ENCODE measurements at places on chromosomes 2 and 18. TPM values are rescaled to one million over a fixed set of nuclear protein-coding genes. Genes with fewer than 3 reads are reported as not detected.

The XDH gene
- total RNA-seq: 1.6 TPM

The MEP1B gene
- total RNA-seq: 0.13 TPM

The HOXD3 gene
- not detected for total RNA-seq

The AP1S3 gene
- total RNA-seq: 6.4 TPM

The USP34 gene
- 79.4 TPM for total RNA-seq

The CNTNAP5 gene
- total RNA-seq: not detected

The SGPP2 gene
- total RNA-seq: 2.7 TPM

GRCh38 chr18:76338619-76339245 lies 156.3 kb downstream of the ZNF516 start:
- H3K4me3 ChIP-seq: no peak overlapping the region
- no peaks in the 10 kb centered on the region for H3K27me3 ChIP-seq
- no peaks in the 10 kb centered on the region for H3K36me3 ChIP-seq
- no peak overlapping the region for H3K27ac ChIP-seq
- no peak for DNase-seq

DNA sequence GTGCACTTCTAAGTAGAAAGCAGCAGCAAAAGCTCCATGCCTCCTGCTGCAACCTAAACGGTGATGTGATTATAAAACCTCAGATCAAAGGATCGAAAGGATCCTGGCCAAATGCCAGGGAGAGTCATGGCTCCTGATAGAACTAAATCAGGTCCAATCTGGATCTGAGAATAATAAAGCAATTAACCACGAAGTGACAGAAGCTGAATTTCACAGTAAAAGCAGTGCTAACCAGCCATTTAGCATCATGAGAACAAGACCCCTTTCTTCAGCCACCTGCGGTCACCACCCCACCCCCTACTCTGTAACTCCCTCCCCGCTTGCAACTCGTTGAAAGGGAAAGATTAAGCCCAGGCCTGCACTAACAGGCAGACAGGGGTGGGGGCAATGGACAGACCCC lies 748.7 kb downstream of the BCL11A start:
- no peak overlapping the region for H3K4me3 ChIP-seq
- no peaks in the 10 kb centered on the region for H3K36me3 ChIP-seq
- no peak overlapping the region for H3K27ac ChIP-seq
- DNase-seq: no peak
- H3K27me3 ChIP-seq: no peaks in the 10 kb centered on the region

DNA sequence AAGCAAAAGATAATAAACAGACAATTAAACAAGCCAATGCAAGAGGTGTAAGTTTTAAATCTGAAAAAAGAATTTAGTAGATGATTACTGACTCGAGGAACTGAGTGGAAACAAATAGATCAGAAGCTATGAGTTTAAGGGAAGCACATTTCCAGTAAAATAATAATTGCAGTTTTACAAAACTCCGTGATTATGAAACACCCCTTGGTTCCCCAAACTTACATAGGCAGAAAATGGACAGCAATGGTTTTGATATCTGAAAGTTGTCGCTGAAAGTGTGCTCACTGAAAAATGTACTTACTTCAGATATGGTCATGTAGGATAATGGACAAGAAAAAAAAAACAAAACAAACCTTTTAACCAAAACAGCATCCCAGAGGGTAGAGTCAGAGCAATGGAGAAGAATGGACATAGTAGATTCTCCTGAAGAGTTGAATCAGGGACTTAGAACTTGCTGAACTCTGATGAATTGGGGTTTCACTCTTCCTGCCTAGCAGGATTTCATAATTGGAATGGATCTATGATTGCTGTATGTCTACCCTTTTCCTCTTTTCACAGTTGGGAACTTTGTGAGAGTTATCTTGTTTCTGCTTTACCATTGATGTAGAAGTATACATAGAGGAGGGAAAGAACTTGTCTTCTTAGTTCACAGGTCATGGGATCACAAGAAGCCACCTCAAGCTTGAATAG lies 305.6 kb upstream of the ZEB2 start:
- H3K27me3 ChIP-seq: peaks cover 3% of the 10 kb centered on the region
- no peaks in the 10 kb centered on the region for H3K4me1 ChIP-seq
- DNase-seq: no peak
- H3K27ac ChIP-seq: no peak overlapping the region

DNA sequence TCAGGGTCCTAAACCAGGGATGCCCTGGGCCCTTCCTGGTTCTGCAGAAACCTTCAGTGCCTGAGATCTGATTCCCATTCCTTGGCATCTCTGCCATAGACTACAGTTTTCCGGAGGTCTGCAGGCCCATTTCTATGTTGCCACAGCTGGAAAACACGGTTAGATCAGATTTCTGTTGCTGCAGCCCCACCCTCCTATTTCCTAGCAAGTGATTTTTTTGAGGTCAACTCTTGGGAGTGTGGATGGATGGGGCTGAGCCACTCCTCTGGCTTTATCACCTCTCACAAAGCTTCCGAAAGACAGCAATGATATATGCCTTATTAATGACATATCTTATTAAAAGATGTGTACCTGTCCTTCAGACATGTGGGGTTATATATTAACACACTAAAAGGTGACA lies 56.3 kb downstream of the ZAP70 start:
- H3K27me3 ChIP-seq: no peaks in the 10 kb centered on the region
- no peak overlapping the region for H3K27ac ChIP-seq
- peaks cover 8% of the 10 kb centered on the region for H3K4me1 ChIP-seq
- no peak for DNase-seq
- peaks cover 16% of the 10 kb centered on the region for H3K36me3 ChIP-seq

DNA sequence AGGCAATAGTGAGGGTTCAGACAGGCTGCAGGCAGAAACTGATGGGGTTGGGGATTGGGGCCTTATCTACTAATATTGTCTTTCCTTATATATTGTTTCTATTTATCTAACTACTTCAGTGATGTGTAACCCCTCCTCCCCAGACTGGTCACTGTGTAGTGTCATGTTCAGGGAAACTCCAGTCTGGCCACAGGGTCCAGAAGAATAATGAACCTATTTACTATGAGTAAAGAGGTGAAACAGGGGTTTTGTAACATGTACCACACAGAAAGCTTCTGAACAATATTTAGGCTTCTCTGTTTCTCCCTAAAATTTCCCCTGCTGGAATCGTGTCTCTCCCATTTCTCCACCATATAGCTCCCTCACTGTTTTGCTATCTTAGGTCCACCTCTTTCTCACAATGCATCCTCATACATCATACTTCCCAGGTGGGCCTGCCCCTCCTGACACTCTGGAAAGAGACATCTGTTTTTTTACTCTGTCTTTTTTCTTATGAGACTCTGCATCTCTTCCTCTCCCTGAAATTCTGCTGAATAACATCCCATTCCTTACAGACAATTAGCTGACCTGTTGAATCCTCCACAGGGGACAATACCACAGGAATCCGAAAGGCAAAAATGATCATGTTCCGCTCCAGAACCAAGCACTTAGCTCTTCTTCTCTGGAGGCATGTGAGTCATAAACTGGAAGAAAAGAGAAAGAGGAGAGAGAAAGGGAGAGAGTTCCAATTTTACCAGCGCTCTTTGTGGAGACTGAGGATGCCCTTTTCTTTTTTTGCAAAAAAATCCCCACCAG lies 154.8 kb downstream of the ZEB2 start:
- no peak overlapping the region for H3K27ac ChIP-seq
- no peak overlapping the region for H3K4me3 ChIP-seq
- H3K4me1 ChIP-seq: peaks cover 1% of the 10 kb centered on the region
- no peaks in the 10 kb centered on the region for H3K36me3 ChIP-seq
- no peaks in the 10 kb centered on the region for H3K27me3 ChIP-seq

- H3K4me3 ChIP-seq: no peak overlapping the region
- H3K4me1 ChIP-seq: no peaks in the 10 kb centered on the region
- peaks cover 72% of the 10 kb centered on the region for H3K27me3 ChIP-seq
These were observed 9.7 kb upstream of the SKOR2 start for GRCh38 chr18:47260924-47261701.

DNA sequence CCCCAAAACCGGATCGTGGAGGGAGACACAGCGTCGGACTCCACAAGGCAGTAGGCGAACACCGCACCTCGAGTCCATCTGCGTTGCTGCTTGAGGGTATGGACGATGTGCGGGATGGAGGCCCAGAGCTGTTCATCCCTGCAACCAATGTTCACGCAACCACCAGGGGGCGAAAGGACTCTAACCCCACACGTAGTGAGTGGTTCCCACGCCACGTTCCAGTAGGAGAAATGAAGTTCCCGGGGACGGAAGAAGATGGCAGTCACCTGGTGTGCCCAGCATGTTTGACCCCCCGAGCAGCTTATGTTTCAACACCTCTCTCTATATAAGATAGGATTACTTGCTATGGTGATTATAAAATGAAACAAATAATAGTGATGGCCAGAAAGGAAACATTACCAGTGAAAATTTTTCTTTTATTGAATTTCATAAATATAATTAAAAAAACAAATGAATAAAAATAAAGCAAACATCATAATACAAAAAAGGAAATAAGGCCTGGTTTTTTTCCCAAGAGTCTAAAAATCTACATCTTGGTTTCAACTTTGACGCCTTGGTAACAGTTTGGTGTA lies 184.3 kb downstream of the SH3BP4 start:
- H3K4me1 ChIP-seq: no peaks in the 10 kb centered on the region
- H3K36me3 ChIP-seq: no peaks in the 10 kb centered on the region
- DNase-seq: peak; percentile 45

DNA sequence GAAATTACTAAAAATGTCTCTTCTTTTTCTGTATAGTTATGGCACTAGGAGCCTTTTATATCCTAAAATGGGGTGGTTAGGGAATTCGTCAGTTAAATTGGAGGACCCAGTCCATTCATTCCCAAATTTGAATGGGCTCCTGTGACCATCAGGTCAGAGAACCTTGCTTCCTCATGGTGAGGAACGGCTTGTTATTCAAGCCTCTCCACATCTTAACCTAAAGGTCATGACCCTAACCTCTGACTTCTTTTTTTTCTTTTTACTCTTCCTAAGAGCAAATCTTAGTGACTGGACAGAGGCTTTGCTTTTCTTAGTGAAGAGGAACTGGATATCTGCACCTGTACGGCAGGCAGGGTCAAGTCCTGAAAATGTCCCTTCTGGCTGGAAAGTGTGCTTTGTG lies 53.1 kb downstream of the GREB1L start:
- no peak overlapping the region for H3K27ac ChIP-seq
- no peak overlapping the region for H3K4me3 ChIP-seq
- no peaks in the 10 kb centered on the region for H3K4me1 ChIP-seq
- no peaks in the 10 kb centered on the region for H3K27me3 ChIP-seq
- no peak for DNase-seq
- no peaks in the 10 kb centered on the region for H3K36me3 ChIP-seq

GRCh38 chr2:119062652-119063051 lies 95.9 kb downstream of the C1QL2 start:
- no peak overlapping the region for H3K4me3 ChIP-seq
- H3K27ac ChIP-seq: no peak overlapping the region
- no peaks in the 10 kb centered on the region for H3K27me3 ChIP-seq
- H3K36me3 ChIP-seq: no peaks in the 10 kb centered on the region
- no peak for DNase-seq

GRCh38 chr2:893311-893710 lies 57.3 kb upstream of the SNTG2 start:
- H3K36me3 ChIP-seq: no peaks in the 10 kb centered on the region
- no peak overlapping the region for H3K27ac ChIP-seq
- no peak overlapping the region for H3K4me3 ChIP-seq
- H3K4me1 ChIP-seq: no peaks in the 10 kb centered on the region
- H3K27me3 ChIP-seq: peaks cover 26% of the 10 kb centered on the region

Data from activated CD4-positive, alpha-beta memory T cell treated with anti-CD3 and anti-CD28 coated beads, Interleukin-2, amount 10 ng/mL, durations not matched to agents 7 days and 5 days (primary cell).